SIG-M5 (cell line): ENCODE measurements at places on chromosomes 5 and 9.

GRCh38 chr9:137030006-137030405, 1.9 kb downstream of the FUT7 start:
- DNase-seq = no peak

DNA sequence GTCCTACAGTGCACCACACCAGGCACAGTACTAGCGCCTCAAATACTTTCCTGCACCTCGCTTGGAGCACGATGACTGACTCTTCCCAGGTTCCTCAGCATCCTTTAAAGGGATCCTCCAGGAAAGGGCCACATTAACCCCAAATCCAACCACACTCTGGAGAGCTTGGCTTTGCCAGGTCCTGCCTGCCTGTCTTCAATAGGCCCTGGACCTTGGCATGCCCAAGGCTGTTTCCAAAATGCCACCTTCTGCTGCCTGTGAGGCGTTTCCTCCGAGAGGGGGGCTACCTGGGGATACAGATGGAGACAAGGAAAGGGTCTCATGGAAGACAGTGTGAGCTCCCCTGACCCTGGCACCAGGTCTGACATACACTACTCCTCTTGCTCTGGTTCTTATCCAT, 169.9 kb downstream of the DAB2IP start:
- no peak for DNase-seq

GRCh38 chr5:112012104-112012503, 255.1 kb upstream of the NREP start:
- DNase-seq = no peak

DNA sequence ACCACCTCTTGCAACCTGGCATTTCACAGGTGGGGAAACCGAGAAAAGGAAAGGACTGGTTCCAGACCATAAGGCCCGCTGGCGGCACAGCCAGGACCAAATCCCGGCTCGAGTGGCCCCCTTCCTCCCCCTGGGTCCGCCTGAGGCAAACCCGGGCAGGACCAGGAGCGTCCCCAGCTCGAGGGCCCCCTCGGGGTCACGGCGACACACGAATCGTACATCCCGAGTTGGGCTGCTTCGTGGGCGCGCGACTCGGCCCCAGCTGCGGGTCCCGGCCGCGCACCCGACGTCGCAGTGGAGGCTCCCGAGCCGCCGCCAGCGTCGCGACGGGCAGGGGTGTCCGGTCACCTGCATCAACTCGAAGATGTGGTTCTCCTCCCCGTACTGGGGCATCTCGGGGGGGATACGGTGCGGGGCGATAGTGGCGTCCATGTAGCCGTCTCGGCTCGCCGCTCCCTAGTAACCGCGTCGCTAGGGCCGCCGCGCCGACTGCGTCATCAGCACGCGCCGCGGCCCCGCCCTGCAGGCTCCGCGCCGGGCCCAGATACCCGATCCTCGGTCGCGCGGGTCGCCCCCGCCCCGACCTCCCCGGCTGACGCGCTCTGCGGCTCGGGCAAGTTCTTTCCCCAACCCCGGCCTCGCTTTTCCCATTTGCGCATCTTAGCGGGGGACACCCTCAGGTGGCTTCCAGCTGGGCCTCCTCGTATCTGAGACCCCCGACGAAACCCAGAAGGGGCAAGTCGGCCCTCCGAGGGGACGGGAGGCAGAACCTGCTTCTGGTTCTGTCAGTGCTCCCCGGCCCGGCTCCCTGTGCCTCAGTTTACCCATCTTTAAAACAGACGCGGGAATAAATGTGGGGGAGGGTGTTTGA, at the start of gene AK8:
AK8 (minus strand) TSS at position 461 of the 871 bp plus-strand sequence; CDS start at position 432, 29 bp downstream.
- DNase-seq = no peak

- no peak for DNase-seq
These were observed 79.8 kb upstream of the CAST start for GRCh38 chr5:96582343-96582742.

DNA sequence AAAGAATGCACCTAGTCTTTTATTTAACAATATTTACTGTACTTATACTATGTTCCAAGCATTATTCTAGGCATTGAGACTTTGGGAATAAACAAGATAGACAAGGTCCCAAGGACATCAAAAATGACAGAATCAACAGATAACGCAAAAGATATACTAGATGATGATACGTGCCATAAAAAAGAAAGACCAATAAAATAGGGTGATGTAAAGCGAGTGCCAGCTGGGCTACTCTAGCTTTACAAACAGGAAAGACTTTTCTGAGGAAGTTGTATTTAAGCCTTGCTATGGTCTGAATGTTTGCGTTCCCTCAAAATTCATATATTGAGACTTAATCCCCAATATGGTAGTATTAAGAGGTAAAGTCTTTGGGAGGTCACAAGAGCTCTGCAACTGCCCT, 310.2 kb upstream of the RGMB start:
- no peak for DNase-seq

- DNase-seq = no peak
These were observed 84.0 kb downstream of the PIK3R1 start for GRCh38 chr5:68299575-68299974.

GRCh38 chr9:128043467-128043868, 23.7 kb downstream of the NAIF1 start:
- DNase-seq = no peak

GRCh38 chr9:36862206-36863145, 171.6 kb downstream of the PAX5 start:
- no peak for DNase-seq

- no peak for DNase-seq
These were observed 34.4 kb downstream of the KIF2A start for GRCh38 chr5:62340392-62340791.

DNA sequence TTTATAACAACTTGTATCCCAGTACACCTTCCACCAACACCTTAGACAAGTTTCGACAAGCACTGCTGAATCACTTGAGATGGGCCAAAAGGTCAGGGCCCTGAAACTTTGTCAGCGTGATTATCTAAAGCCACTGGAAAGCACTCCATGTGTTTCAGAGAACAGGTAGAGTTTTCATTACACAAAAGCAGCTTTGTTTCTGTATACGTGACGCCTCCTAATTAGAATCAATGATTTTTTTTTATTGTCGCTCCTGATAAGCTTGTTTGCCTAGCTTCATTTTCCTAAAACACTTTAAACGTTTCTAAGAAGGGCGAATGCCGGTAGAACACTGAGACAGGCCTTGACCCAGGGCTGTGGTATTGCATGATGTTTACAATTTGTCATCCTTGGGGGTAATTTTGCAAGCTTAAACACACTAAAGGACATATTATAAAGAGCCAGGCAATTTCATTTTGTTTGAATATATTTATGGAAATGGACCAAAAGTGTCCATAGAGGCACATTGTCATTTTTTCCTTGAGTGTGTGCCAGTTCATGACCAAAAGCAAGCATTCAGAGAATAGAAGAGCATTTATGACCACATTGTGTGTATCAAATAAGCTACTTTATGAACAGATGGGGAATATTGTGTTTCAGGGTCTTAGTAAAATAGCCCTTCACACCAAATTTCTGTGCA, 193.6 kb downstream of the GLIS3 start:
- DNase-seq = no peak

- DNase-seq = no peak
These were observed 19.5 kb downstream of the ANKH start for GRCh38 chr5:14851999-14852526.

DNA sequence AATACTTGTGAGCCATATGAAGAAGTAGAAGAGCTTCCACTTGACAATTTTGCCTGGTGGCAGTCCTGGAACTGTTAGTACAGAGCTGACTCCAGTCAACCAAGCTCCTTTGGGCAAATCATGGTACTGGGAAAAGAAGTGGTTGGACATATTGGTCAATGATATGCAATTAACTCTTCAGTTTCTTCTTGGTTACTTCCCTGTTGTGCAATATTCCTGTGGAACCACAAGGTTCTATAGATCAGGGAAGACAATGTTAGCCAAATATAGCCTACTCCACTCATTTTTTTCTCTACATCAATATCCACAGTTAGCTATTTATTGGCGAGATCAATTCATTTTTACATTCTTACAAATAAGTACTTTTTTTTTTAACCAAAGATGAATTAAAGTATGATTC, 14.4 kb upstream of the GDA start:
- no peak for DNase-seq

DNA sequence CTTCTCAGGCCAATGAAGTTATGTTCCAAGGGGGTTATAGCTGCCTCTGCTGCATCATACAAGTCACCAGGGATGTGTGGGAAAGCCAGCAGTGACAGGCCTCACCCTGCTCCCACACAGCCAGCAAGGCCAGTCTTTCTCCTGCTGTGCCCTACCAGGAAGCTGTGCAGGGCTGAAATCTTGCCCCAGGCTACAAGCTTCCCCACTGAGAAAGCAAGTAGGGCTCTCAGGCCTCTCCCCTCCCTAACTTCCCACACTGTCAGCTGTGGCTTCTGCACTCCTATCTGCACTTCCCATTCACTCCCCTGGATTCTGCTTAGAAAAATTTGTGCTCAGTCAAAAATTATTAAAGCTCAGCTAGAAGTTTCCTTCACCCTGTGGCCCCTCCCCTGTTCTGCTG, 611.2 kb upstream of the ZNF608 start:
- DNase-seq = no peak

DNA sequence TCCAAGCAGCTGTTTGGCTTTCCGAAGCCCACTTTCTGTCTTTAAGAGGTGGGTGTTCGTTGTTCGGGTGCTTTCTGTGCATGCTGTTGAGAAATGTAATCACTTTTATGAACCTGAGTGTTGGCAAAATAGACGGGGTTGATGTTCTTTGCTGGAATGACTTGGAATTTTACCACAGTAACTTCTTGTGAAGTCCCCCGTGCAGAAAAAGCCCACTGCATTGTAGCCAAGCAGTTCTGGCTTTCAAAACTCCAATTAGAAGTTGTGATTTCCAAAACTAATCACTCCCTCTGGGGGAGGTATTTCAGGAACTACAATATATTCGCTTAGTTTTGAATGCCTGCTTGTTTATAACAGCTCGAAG, 111.1 kb downstream of the PAM start:
- no peak for DNase-seq

DNA sequence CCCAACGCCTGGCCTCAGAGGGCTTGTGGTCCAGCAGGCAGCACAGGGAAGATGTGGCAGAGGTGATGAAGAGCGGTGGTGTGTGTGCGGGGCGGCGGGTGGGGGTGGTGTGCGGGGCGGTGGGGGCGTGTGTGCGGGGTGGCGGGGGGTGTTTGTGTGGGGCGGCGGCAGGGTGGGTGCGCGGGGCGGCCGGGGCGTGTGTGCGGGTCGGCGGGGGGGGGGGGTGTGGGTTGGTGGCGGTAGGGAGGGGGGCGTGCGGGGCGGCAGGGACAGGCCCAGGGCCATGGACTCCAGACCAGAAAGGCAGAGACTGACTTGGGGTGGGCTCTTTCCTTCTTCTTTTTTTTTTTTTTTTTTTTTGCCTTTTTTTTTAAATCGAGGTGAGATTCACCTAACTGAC, 4.5 kb upstream of the NACC2 start:
- no peak for DNase-seq

GRCh38 chr9:71901695-71902597, 9.0 kb downstream of the ABHD17B start:
- no peak for DNase-seq

- no peak for DNase-seq
These were observed 50.0 kb downstream of the HACD4 start for GRCh38 chr9:20981486-20981885.

- DNase-seq = no peak
These were observed 79.8 kb downstream of the HSD17B3 start for GRCh38 chr9:96222132-96222531.

DNA sequence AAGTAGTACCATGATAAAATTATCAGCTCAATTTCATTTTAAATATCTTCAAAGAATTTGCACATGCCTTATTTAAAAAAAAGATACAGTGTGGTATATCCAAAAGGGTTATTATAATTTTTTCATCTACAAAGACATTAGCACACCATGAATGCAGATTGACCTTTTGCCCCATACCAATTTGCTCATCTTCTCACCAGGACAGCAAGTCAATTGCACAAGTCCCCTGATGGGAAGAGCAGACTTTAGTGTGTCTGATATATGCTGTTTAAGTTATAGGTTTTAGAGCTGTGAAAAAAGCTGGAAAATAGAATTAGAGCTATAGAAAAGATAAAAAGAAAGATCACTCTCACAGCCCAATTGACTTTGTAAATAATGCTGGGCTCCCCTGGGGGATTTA, 325.8 kb upstream of the CDH6 start:
- DNase-seq = no peak

DNA sequence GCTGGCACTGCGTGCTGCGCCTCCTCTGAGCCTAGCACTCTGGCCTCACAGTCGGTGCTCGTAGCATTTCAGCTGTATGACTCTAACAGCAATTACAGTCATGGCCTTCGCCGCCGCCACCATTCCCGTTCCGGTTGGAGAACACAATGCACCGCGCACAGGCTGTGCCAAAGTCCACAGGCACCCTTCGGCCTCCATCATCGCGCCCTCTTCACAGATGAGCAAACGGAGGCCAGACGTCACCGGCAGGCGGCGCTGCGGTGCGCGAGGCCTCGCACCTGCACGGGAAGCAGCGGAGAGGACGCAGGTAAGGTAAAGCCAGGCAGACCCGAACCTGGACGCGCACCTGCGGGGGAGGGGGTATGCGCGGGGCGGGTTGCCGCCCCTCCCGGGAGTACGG, 128.9 kb downstream of the BARX1 start:
- no peak for DNase-seq

DNA sequence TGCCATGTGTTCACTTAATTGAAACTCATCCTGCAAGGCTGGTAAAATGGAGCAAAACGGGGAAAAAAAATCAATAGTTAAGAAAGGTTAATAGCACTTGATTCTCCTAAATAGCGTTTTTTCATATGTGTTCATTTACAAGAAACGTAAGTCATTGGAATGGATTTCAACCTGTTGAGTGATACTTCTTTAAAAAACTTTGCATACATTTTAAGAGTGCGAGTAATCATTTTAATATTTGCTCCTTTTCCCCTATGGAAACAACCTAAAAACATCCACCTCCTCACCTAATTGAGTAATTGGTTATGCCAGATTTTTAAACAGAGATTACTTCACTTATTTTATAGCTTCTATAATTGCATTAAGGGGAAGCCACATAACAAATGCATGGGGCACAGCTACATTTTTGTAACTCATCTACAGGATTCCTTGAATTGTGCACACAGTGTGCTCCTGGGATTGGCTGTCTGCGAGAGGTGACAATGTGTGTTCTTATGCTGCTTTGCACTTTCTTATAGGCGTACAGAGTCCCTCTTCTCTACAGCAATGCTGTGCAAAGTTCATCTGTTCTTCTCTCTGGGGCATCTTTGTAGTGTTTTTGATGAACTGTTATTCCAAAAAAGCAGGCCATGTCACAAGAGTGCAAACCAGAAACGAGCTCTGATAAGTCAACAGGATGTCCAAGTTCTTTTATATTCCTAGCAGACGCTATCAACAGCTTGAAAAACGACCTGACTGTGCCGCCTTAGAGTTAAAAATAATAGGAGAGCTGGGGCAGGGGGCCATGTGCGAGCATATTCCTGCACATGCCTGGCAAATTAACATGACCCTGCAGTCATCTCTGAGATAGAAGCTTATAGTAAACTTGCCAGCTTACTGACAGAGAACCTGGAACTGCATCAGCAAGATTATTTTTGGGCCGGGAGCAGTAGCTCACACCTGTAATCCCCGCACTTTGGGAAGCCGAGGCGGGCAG, 117.9 kb downstream of the GOLPH3 start:
- no peak for DNase-seq
